ENCODE measurements at places on chromosomes 3 and 15. TPM values are rescaled to one million over a fixed set of nuclear protein-coding genes. Genes with fewer than 3 reads are reported as not detected.

DNA sequence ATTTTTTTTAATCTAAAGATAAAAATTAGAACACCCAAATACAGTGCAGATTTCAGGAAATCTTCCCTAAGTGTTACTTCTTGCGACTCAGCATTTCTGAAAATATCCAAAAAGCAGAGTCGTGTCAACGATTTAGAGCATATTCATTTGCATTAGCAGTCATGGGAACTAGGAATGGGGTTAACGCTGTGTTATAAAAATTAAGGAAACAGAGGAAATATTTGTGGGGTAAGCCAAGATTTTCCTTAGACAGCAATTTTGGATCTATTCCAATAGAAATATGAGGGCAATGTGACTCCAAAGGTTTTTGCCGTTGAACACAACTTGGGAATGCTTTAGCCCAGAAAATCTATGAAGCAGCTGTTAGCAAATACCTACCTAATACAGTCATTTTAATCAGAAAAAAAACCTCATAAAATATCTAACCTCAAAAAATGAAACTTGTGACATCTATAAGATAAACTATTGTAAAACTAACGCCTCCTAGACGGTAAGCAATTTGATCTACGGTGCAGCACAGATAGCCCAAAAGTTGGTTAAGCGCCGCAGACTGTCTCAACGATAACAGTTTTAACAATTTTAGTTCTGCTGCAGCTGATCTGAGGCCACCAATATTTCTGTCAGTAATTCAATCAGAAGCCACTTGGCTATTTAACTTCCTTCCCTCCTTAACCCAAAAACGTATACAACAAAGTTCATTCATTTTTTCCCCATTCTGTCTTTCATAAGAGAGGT, 5.8 kb upstream of the ATP11B start:
- DNase-seq, result no peak

DNA sequence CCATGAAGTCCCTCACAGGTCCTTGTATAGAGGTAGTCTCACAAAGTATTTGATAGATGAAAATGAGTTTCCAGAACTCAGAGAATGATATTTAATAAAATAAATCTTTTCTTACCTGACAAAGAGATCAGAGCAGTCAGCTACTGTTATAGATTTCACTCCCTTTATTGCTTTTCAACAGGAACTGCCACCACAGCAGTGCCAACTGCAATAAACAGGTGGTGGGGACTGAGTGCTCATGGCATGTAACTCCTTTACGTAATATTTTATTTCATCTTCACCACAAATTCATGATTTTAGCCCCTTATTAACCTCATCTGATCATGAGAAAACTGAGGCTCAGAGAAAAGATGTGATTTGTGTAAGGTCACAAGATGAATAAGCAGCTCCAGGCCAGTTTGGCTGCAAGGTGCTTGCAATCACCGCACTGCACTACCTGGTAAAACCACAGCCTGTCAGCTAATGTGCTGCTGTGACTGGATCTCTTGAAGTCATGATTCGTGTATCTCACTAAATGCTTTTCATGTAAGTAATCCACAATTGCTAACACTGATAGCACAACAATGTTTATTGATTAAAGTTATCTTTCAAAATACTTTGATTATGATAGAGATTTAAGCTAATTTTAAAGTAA, 78.8 kb downstream of the WNT5A start:
- DNase-seq, result no peak

The FANCD2OS gene
- total RNA-seq, result not detected

- DNase-seq, result no peak
Observed at GRCh38 chr3:185781759-185782158, 43.1 kb downstream of the IGF2BP2 start.

The ZDHHC19 gene
- not detected for total RNA-seq

The KLF15 gene
- 35.0 TPM for total RNA-seq

The ITGB5 gene
- total RNA-seq, result not detected

The SEMA3G gene
- not detected for total RNA-seq

The C3orf85 gene
- total RNA-seq, result not detected

DNA sequence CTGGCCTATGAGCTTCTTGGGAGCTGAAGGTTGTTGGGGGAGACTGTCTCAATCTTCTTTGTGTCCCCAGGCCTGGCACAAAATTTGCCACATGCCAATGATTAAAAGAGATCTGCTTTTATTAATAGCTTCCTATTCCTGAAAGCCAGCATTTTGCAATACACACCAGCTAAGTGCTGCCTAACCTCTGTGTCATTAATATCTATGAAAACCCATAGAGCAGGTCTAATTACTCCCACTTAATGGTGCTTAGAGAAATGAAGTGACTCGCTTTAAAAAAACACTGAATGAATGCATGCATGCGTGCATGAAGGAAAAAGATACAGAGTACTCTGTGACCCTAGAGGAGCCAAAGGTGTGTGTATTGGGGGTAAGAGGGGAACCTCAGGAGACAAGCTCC, 55.0 kb downstream of the SLC6A1 start:
- no peak for DNase-seq

DNA sequence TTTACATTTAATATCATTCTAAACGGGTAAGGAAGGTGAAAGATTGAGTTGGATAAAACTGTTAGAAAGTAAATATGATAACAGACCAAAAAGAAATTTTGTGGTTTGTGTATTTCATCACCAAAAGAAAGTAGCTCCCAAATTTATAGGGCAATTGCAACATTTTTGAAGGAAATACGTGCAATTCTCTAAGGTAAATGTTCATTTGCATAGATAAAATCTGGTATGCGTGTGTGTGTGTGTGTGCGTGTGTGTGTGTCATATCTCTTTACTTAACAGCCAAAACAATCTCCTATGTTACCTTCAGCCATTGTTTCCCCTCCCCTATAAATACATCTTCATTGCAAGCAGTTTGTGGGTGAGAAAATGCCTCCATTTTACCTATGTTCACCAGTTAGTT, 208.4 kb downstream of the TNIK start:
- no peak for DNase-seq

- DNase-seq, result no peak
Observed at GRCh38 chr3:22977042-22977441, 226.1 kb upstream of the UBE2E2 start.

GRCh38 chr15:57111002-57111401, 192.6 kb downstream of the TCF12 start:
- no peak for DNase-seq

The MAP1A gene
- total RNA-seq, result 3.3 TPM

The RASGRP1 gene
- total RNA-seq, result 6.1 TPM

All from OCI-LY7 (cell line).